ENCODE measurements at places on chromosomes 12 and 14. TPM values are rescaled to one million over a fixed set of nuclear protein-coding genes. Genes with fewer than 3 reads are reported as not detected.

GRCh38 chr14:66918527-66918926 is 270.7 kb upstream of the GARIN2 start:
- DNase-seq, result no peak
- no peaks in the 10 kb centered on the region for H3K27me3 ChIP-seq
- H3K4me3 ChIP-seq, result no peak overlapping the region
- no peak overlapping the region for H3K27ac ChIP-seq
- H3K36me3 ChIP-seq, result no peaks in the 10 kb centered on the region

- H3K27ac ChIP-seq, result peak overlapping the region; percentile 76
- H3K4me3 ChIP-seq, result no peak overlapping the region
- no peaks in the 10 kb centered on the region for H3K27me3 ChIP-seq
- H3K4me1 ChIP-seq, result peaks cover 53% of the 10 kb centered on the region
- no peaks in the 10 kb centered on the region for H3K36me3 ChIP-seq
These were observed 40.9 kb downstream of the CCDC85C start for GRCh38 chr14:99562856-99563748.

Gene HOXC12
- total RNA-seq, result not detected

Gene NANOG
- total RNA-seq, result 0.06 TPM

Gene TMEM229B
- 0.42 TPM for total RNA-seq

GRCh38 chr12:66647034-66647691 is 31.7 kb downstream of the GRIP1 start:
- no peaks in the 10 kb centered on the region for H3K4me1 ChIP-seq
- no peaks in the 10 kb centered on the region for H3K27me3 ChIP-seq
- no peak overlapping the region for H3K27ac ChIP-seq
- H3K4me3 ChIP-seq, result no peak overlapping the region

Gene CCDC88C
- total RNA-seq, result 1.2 TPM

DNA sequence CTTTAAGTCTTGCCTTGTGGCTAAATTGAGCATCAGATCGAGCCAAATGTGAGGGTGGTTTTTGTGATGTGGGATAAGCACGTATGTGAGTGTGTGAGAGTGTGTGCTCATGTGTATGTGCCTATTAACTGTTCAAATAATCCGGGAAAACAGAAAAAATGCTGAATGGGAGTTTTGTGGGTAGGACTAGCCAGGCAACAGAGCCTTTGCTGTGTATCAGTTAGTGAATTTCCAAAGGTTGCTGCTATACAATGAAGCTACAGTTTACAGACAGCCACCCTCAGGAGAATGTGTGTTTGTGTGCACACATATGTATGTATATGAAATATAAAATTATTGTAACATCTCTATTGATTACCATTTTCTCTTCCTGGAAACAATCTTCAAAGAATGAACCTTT is 154.0 kb downstream of the SOX5 start:
- H3K36me3 ChIP-seq, result no peaks in the 10 kb centered on the region
- DNase-seq, result no peak
- no peaks in the 10 kb centered on the region for H3K27me3 ChIP-seq
- H3K4me1 ChIP-seq, result no peaks in the 10 kb centered on the region

Measured in cardiac muscle cell (in vitro differentiated cells and primary cell).